Midbrain (tissue), 1 donor: ENCODE measurements at places on chromosomes 5 and 9.

DNA sequence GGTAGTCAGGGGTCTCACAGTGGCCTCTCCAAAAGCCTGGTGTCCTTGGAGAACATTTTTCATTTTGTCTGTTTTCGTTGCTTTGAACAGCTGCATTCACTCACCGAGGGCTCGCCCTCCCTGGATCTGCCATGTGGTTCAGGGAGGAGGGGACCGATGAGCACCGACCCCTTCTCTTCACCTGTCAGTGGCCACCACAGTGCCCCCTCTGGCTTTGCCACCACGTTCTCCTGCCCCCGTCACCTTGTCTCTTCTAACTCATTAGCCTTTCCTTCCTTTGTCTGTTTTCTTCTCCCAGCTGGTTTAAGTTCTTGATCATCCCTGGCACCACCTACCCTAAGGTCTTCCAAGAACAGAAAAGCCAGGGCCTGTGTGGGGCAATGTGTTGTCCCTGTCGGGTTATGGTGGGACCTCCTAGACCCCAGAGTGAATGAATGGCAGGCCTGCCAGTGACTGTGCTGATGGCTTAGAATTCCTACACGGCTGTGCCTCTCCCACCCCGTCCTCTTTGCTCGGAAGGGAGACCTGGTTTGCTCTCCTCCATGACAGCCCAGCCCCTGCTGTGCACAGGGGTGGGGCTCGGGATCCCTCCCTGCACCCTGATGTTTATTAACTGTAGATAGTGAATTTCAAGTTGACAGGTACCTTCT is 90.0 kb downstream of the ANKRD33B start:
- no peak for DNase-seq

- no peak for DNase-seq
Measured at GRCh38 chr9:92564982-92565381, 29.2 kb upstream of the ECM2 start.

- DNase-seq = no peak
Measured at GRCh38 chr9:71886015-71886414, 25.0 kb downstream of the ABHD17B start.

DNA sequence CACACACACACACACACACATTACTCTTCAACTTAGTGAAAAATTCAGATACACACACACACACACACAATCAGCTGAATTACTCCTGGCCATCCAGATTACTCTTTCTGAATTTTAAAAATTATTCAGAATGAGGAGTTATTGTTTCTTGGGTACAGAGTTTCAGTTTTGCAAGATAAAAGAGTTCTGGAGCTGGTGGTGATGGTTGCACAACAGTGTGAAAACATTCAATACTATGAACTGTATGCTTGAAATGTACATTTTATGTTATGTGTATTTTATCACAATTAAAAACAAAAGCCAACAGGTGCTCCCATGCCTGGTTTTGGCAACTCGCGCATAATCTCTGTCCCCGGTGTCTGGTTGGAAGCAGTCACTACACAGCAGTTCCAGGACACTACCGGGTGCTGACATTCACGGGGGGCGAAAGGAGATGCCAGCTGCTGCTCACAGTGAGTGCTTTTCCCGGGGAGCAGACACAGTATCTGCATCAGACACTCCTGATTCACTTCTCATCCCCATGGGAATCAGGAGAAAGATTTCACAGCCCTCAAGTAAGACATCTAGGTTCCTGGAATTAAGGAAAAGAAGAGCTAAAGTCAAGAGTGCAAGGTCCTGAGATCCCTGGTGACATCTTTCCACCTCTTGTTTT is 55.7 kb downstream of the LHFPL2 start:
- no peak for DNase-seq

GRCh38 chr5:154513669-154514084 is 35.6 kb upstream of the HAND1 start:
- no peak for DNase-seq
